Activated CD4-positive, alpha-beta T cell treated with anti-CD3 and anti-CD28 coated beads, Interleukin-2, amount 50 U/mL, for 4 hours (primary cell): ENCODE measurements at places on chromosomes 2 and 18.

DNA sequence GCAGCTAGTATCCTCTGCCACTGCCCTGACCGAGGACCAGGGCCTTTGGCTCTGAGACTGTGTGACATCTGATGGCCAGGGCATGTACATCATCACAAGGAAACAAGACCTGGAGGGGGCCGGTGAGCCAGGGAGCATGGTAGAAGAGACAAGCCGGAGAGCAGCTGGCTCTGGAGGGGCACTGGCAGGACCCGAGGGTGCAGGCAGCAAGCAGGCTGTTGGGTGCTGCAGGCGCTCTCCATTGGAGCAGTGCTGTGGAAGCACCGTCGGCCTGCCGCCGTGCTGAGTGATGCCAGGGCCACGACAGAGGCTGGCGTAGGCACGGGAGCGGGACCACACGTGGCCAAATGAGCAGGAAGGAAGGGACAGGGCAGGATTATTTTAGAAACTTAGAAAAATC, 335.2 kb downstream of the GBX2 start:
- DNase-seq: no peak

- DNase-seq: no peak
These were observed 5.3 kb downstream of the ZEB2 start for GRCh38 chr2:144514616-144515091.

DNA sequence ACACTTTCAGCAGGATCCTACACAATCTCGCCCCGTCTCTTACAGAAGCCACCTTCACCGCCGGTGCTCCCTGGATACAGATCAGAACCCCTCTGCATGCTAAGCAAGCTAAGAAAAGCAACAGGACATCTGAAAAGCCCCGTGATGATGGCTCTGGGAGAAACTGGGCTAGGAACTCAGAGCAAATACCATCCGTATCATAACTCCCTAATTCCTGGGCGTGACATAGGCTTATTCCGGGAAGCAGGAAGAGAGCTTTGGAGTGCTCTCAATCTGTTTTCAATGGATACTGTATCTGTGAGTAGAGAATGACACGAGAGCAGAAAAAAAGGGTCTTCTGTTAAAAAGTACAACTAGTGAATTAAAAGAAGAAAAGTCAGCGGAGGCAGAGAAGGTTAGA, 121.6 kb downstream of the SPP2 start:
- DNase-seq: no peak

GRCh38 chr2:146666340-146666739, 1178.5 kb upstream of the ACVR2A start:
- DNase-seq: no peak

GRCh38 chr18:5709476-5710095, 165.8 kb upstream of the EPB41L3 start:
- DNase-seq: no peak

- DNase-seq: no peak
These were observed 103.3 kb downstream of the AOX1 start for GRCh38 chr2:200689115-200689514.

GRCh38 chr2:58764338-58765104, 523.4 kb upstream of the FANCL start:
- DNase-seq: no peak

DNA sequence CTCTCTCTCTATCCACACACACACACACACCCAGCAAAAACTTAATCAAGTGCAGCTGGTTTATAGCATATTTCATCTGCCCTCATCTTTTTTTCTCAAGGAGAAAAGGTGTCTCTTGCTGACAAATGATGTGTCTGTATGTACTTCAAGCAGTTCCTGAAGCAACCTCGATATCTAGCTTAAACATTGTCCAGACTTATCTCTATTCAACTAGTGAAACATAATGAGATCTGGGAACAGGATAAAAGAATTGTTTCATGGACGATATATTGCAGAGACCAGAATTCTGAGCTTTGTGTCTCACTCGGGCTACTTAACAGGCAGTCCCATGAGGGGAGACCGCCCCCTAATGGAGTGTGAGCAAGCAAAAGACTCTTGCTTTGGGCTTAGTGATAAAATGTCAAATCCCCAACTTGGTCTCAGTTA, 929.2 kb upstream of the SOX11 start:
- no peak for DNase-seq

GRCh38 chr2:178295115-178295514, 100.8 kb downstream of the OSBPL6 start:
- no peak for DNase-seq

GRCh38 chr18:10860928-10861327, 288.4 kb downstream of the PIEZO2 start:
- no peak for DNase-seq

- no peak for DNase-seq
These were observed 810.6 kb upstream of the PIK3C3 start for GRCh38 chr18:41144441-41144840.

DNA sequence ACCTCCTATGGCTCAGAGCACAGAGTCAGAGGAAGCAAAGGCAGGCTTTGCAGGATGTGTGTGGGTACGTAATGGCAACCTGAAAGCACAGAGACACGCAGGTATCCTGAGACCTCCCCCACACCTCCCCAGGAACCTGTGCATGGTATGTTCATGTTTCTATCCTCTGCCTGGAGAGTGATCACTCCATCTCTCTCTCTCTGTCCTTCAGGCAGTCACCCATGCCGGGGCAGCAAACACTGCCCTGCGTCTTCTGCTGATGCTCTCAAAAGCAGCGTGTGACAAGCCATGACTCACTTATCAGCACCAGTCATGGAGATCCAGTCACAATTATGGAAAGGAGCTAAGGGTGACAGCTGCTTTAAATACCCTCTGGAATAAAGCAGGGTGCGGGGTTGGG, 52.7 kb downstream of the PDCL3 start:
- no peak for DNase-seq

GRCh38 chr18:74316257-74317170, 875 bp downstream of the C18orf63 start:
- no peak for DNase-seq
